ENCODE measurements at places on chromosomes 12 and 14. TPM values are rescaled to one million over a fixed set of nuclear protein-coding genes. Genes with fewer than 3 reads are reported as not detected.

DNA sequence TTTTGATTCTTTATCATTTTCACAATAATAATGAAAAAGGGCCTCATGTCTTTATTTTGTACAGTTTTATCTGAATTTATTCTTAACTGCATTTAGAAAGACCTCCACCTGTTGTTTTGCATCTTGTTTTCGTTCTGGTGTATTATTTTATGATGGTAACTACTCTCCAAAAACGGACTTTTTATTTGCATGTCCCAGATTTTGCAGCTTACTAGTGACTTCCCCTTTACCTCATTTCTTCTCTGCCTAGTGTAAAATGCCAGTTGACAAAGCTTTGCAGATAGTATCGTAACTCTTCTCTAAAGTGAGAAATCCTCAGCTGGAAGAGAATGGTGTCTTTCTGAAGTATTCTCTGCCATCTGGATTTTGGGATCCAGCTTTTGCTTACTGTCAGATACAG lies 17.2 kb downstream of the PEX5 start:
- H3K27me3 ChIP-seq = no peaks in the 10 kb centered on the region
- H3K4me3 ChIP-seq = no peak overlapping the region
- peaks cover 76% of the 10 kb centered on the region for H3K36me3 ChIP-seq
- no peak for DNase-seq
- no peak overlapping the region for H3K27ac ChIP-seq

- H3K4me1 ChIP-seq = no peaks in the 10 kb centered on the region
- no peak overlapping the region for H3K4me3 ChIP-seq
- H3K27ac ChIP-seq = no peak overlapping the region
- H3K36me3 ChIP-seq = no peaks in the 10 kb centered on the region
These were observed 21.2 kb upstream of the MEG3 start for GRCh38 chr14:100804558-100805309.

DNA sequence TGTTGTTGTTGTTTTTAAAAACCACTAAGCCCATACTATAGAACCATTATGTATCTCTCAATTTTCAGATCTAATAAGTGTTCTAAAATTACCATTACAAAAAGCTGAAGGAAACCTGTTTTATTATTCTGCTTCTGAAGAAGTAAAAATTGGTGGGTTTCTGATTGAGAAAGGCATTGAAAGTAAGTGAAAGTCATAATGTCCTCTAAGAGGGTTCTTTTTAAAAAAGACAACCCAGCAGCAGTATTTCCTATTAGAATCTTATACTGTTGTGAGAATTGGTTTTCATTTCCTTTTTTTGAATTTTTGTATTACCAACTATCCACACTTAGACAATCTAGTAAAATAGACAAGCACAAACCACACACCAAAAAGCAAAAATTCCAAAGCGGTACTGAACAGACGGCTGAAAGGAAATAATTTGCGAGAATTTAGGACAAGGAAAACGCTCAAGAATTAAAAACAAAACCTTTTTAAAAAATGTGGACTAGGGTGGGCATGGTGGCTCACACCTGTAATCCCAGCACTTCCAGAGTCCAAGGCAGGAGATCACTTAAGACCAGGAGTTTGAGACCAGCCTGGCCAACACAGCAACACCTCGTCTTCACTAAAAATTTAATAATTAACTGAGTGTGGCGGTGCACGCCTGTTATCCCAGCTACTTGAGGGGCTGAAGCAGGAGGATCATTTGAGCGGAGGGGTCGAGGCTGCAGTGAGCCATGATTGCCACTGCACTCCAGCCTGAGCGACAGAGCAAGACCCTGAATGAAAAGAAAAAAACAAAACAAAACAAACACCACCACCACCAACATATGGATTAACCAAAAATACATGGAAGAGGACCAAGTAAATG lies 66.7 kb upstream of the AP4S1 start:
- no peak overlapping the region for H3K4me3 ChIP-seq
- H3K27ac ChIP-seq = no peak overlapping the region
- peaks cover 9% of the 10 kb centered on the region for H3K4me1 ChIP-seq
- no peak for DNase-seq
- no peaks in the 10 kb centered on the region for H3K27me3 ChIP-seq

DNA sequence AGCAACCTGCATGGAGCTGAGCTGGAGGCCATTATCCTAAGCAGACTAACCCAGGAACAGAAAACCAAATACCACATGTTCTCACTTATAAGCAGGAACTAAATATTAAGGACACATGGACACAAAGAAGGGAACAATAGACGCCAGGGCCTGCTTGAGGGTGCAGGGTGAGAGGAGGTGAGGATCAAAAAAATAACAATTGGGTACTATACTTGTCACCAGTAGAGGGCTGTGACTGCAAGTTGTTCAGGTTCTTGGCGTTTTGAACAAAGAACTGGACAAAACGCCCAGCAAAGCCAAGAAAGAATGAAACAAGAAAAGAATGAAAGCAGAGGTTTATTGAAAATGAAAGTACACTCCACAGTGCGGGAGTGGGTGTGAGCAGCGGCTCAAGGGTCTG lies 208.5 kb upstream of the NEDD1 start:
- no peak overlapping the region for H3K27ac ChIP-seq
- DNase-seq = no peak
- H3K36me3 ChIP-seq = no peaks in the 10 kb centered on the region

DNA sequence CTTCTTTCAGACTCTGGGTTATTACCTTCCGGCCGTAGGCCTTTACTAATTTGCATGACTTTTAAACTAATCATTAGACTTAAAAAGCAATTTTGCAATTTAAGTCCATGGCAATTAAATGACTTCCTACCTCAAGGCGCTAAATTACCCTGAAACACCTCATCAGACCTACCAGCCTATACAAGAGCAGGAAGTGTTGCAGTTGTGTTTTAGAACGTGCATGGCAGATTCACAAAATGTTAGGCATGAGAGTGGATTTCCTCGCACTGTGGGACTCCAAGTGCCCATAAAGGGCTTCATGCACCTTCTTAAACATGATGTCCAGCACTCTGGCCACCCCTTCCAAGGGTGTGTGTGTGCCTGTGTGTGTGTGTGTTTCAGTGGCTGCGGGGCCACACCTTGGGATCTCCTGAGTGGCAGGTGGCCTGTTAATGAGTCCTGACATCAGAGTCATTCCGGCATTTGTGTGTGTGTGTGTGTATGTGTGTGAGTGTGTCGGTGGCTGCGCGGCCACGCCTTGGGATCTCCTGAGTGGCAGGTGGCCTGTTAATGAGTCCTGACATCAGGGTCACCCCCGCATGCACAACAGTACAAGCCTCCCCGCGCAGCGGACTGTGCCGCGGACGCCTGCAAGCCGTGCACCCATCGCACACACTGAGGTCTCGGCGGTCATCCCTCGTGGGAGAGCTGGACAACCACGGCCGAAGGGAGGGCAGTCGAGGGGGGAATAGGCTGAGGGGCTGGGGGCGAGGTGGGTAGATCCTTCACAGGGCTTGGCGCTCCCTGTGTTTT lies 900 bp downstream of the C2CD5 start:
- peak overlapping the region; percentile 91 for H3K27ac ChIP-seq
- no peaks in the 10 kb centered on the region for H3K4me1 ChIP-seq
- H3K4me3 ChIP-seq = peak overlapping the region; percentile 71
- DNase-seq = peak; percentile 78

DNA sequence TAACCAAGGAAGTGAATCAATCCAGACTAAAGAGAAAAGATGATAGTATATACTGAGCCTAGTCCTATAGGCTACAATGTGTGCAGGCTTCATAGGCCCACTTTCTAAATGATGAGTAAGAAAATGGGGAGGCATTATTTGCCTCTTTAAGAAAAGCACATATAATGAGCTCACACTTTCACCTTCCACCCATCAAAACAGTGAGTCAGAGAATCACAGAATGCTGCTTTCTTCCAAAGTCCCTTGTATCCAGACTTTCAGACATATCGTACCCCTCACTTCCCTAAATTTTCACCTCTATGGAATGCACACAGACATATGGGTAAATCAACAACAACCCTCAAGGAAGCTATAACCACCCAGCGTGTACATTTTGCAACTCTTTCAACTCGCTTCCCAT lies 286.4 kb upstream of the PRKD1 start:
- H3K27me3 ChIP-seq = no peaks in the 10 kb centered on the region
- H3K27ac ChIP-seq = no peak overlapping the region
- H3K4me3 ChIP-seq = no peak overlapping the region
- no peaks in the 10 kb centered on the region for H3K36me3 ChIP-seq
- DNase-seq = no peak

DNA sequence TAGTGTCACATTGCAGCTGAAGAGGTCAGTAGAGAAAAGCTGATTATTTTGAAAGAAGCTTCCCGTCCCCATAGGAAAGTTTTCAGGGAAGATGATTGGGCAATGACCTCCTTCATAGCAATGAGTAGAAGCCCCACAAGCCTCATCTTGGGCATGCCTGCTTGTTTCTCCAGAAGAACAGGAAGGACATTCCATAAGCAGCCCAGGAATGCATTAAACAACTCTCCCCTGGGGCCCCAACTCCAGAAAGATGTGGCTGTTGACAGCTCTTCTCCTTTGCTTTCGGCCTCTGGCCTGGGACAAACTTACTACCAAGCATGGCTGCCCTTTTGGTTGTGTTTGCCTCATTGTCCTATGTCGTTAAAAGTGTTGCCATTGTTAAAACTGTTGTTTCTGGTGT lies 5.7 kb upstream of the VDR start:
- no peak overlapping the region for H3K27ac ChIP-seq
- H3K4me1 ChIP-seq = no peaks in the 10 kb centered on the region
- H3K4me3 ChIP-seq = no peak overlapping the region
- H3K36me3 ChIP-seq = no peaks in the 10 kb centered on the region

GRCh38 chr14:57526942-57527341 lies 33.3 kb upstream of the CCDC198 start:
- no peaks in the 10 kb centered on the region for H3K36me3 ChIP-seq
- no peak overlapping the region for H3K4me3 ChIP-seq
- DNase-seq = no peak
- H3K4me1 ChIP-seq = no peaks in the 10 kb centered on the region
- no peaks in the 10 kb centered on the region for H3K27me3 ChIP-seq

DNA sequence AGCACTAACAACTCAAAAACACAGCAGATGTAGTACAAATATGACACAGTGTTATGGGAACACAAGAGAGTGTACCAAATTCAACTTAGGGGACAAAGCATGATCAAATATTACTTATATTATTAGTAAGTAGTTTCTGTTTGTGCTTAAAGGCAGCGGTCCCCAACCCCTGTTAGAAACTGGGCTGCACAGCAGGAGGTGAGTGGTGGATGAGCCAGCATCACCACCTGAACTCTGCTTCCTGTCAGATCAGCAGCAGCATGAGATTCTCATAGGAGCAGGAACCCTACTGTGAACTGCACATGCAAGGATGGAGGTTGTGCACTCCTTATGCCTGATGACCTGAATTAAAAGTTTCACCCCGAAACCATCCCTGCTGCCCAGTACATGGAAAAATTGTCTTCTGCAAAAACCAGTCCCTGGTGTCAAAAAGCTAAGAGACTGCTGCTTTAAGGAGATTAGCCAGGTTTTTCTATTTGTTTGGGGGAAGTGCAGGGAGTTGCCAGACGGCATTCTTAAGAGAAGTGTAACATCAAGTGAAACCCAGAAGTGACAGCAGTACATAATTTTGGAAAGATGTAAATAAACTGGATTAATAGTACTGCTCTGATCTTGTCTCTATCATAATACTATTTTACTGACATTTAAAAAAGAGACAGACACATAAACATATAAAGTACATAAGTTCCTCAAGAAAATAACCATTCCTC lies 26.7 kb downstream of the GTF2A1 start:
- no peaks in the 10 kb centered on the region for H3K27me3 ChIP-seq
- H3K4me1 ChIP-seq = no peaks in the 10 kb centered on the region
- H3K36me3 ChIP-seq = peaks cover 35% of the 10 kb centered on the region
- no peak for DNase-seq
- no peak overlapping the region for H3K4me3 ChIP-seq

GRCh38 chr12:107032266-107032665 lies 45.3 kb upstream of the MTERF2 start:
- H3K27ac ChIP-seq = no peak overlapping the region
- DNase-seq = no peak
- no peaks in the 10 kb centered on the region for H3K36me3 ChIP-seq
- peaks cover 43% of the 10 kb centered on the region for H3K4me1 ChIP-seq
- no peaks in the 10 kb centered on the region for H3K27me3 ChIP-seq
- H3K4me3 ChIP-seq = no peak overlapping the region

DNA sequence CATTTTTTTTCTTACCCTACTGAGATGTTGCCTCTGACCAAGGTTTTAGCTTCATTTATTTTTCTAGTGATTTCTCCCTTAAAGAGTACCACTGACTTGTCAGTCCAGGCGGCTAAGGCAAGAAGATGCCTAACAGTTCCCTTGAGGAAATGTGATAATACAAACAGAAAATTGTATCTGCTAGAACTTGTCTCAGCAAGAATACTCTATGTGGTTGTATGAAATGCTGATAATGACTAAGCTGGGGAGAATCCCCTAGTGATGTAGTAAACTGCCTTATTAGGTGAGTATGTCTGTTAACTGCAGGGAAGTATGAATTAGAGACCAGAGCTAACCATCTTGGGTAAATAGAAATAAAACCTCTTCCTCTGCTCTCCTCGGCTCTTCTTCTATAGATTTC lies 6.7 kb downstream of the C12orf54 start:
- no peaks in the 10 kb centered on the region for H3K4me1 ChIP-seq
- no peak overlapping the region for H3K4me3 ChIP-seq
- H3K27ac ChIP-seq = no peak overlapping the region
- no peaks in the 10 kb centered on the region for H3K27me3 ChIP-seq
- H3K36me3 ChIP-seq = no peaks in the 10 kb centered on the region
- no peak for DNase-seq

- no peaks in the 10 kb centered on the region for H3K36me3 ChIP-seq
- DNase-seq = no peak
- H3K27me3 ChIP-seq = no peaks in the 10 kb centered on the region
These were observed 45.2 kb upstream of the MAP1LC3B2 start for GRCh38 chr12:116513944-116514343.

The ARHGEF25 gene
- 16.5 TPM for polyA plus RNA-seq

The ITGA7 gene
- polyA plus RNA-seq = 34.5 TPM

The MMP14 gene
- polyA plus RNA-seq = 61.8 TPM

The KLRG1 gene
- 0.38 TPM for polyA plus RNA-seq

The SYNDIG1L gene
- 0.23 TPM for polyA plus RNA-seq
